ENCODE measurements at places on chromosomes 13 and 19.

DNA sequence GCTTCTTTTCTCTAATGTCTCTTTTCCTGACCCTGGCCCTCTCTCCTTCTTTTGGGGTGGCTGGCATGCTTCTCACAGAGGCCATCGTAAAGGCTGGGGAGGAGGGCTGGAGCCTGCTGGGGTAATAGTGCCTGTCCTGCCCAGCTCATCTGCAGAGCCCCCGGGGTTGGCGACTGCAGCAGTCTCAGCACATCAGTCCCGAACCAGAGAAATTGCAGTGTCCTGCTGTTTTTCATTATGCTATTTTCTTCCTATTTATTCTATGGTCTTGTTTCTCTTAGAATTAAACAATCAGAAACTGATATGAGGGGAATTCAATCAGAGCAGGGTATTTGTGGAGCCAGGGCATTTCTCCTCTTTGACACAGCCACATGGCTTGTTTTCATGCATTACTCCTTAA is 166.4 kb downstream of the SHISA2 start:
- no peak for DNase-seq

- peak; percentile 20 for DNase-seq
Observed at GRCh38 chr19:29263305-29264135, 50.6 kb upstream of the UQCRFS1 start.

DNA sequence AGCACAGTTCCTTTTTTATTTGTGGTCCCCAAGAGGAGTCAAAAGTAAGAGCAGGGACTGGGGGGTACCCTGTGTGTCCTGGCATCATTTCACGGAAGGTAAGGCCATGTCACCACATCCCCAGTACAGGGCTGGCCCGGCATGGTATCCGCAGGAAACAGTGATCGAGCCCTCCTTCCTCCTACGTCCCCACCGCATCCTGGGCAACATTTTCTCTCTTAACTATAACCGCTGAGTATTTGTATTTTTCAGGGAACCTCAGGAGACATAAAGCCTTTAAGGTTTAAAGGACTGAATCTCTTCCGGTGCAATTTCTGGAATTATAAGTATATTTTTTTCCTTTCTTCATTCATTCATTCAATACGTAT is 13.6 kb upstream of the LATS2 start:
- DNase-seq = no peak

- DNase-seq = no peak
Observed at GRCh38 chr13:51006067-51006845, 96.7 kb downstream of the RNASEH2B start.

- DNase-seq = no peak
Observed at GRCh38 chr19:30529876-30530275, 157.7 kb downstream of the ZNF536 start.

GRCh38 chr19:8147582-8147978 is 1.8 kb downstream of the FBN3 start:
- no peak for DNase-seq

GRCh38 chr19:33161201-33161600 is 29.3 kb downstream of the WDR88 start:
- DNase-seq = no peak

DNA sequence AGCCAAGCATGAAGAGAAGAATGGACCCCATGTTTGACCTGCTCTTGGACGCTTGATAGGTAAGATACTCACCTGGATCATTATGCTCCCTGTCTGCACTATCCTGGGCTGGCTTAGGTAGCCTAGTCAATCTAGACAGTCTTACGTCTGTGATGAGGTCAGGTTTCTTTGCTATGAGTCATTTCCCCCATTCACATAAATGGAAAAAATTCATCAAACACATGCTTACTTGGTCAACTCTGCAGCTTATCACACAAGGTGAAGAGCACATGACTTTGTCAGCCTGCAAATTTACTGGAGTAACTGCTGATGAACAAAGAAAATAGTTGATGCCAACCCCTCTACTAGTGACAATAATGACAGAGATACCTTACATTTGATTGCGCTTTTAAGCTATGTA is 170.0 kb downstream of the NUFIP1 start:
- no peak for DNase-seq

- no peak for DNase-seq
Observed at GRCh38 chr13:25276748-25277147, 10.5 kb downstream of the MTMR6 start.

- no peak for DNase-seq
Observed at GRCh38 chr13:21150013-21150412, 26.3 kb downstream of the SKA3 start.

- no peak for DNase-seq
Observed at GRCh38 chr13:114140131-114140905, 7.9 kb upstream of the RASA3 start.

- no peak for DNase-seq
Observed at GRCh38 chr13:40410315-40410714, 256.1 kb downstream of the FOXO1 start.

DNA sequence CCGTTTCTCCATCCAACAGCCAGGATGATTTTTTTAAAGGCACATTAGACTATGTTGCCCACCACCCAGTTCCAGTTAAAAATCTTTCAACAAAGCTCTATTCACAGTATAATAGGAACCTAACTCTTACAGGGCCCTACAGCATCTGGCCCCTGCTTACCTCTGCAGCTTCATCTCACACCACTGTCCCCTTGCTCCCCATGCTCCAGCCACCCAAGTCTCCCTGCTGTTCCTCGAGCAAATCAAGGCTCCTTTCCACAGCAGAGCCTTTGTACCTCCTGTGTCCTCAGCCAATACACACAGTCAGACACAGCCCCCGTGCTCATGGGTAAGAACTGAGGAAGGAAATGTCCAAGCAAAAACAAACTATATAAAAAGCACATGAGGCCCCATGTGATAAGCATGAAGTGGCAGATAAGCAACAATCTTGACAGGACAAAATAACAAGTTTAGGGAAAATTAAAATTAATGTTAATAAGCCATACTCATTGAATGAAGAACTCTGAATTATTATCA is 67.5 kb downstream of the TSC22D1 start:
- no peak for DNase-seq

- DNase-seq = peak; percentile 82
Observed at GRCh38 chr19:1411255-1412191, 4.1 kb downstream of the DAZAP1 start.

- no peak for DNase-seq
Observed at GRCh38 chr13:113863524-113864272, at the start of gene GAS6. TSS of gene GAS6 (minus strand) at chr13:113864076. CDS start at chr13:113863920, 156 bp downstream.

DNA sequence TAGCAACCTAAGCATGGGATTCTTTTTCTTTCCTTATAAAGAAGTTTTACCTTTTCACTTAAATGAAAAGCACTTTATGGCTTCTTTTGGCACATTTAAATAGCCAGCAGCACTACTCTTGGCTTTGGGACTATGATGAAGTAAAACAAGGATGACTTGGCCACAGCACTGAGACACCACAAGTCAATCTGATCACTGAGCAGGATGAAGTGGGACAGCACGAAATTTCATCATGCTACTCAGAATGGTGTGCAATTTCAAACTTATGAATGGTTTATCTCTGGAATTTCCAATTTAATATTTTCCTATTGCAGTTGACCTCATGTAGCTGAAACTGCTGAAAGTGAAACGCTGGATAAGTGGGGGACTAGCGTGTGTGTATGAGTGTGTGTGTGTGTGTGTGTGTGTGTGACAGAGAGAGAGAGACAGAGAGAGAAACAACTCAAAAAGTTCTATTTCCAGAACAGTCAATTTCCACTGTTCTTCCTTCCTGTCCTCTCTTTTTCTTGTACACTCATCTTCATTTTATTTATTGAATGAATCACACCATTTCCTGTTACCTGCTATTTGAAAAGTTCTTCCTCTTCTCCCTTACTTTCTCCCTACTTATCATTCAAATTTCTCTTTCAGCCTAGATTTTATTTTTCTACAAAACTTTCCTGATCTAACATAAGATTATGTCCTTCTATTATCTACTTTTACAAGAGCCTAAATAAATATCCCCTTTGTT is 414.2 kb upstream of the MIR17HG start:
- no peak for DNase-seq

- no peak for DNase-seq
Observed at GRCh38 chr13:110937511-110938285, 22.8 kb upstream of the ANKRD10 start.

DNA sequence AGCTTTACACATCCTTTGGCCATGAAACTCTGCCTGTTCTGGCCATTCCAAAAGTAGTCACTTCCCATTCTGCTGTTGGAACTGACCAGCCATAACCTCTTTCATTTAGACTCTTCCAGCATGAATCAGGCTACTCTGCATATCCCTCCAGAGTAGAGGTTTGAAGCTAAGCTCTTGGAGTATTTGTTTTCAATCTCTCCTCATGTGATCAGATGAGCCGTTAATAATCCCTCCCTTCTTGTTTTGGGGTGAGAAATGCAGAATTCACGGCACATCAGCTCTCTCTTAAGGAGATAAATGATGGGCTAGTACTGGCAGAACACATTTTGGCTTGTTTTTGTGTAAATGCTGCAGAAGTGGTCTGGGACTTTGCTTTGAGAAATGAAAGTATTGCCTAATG is 519.9 kb downstream of the PCDH17 start:
- no peak for DNase-seq

GRCh38 chr13:43295321-43295720 is 271.9 kb downstream of the DNAJC15 start:
- DNase-seq = no peak

DNA sequence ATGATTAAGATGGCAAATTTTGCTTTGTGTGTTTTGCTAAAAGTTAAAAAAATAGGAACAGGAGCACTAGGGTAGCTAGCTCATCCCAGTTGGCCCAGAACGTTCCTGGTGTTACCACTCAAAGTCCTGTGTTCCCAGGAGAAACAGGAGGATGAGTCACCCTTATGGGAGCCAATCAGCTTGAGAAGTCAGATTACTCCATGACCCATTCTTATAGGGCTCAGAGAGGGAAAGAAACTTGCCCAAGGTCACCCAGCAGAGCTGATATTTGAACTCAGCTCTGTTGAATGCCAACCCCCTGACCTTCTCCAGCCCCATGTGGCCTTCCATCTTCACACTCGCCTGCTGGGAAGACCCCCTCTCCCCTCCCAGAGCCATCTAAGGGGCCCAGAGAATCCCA is 13.0 kb downstream of the NMRK2 start:
- no peak for DNase-seq

- DNase-seq = no peak
Observed at GRCh38 chr13:106499896-106500295, 35.6 kb downstream of the EFNB2 start.

- DNase-seq = no peak
Observed at GRCh38 chr13:112442483-112443090, 66.4 kb downstream of the SPACA7 start.

DNA sequence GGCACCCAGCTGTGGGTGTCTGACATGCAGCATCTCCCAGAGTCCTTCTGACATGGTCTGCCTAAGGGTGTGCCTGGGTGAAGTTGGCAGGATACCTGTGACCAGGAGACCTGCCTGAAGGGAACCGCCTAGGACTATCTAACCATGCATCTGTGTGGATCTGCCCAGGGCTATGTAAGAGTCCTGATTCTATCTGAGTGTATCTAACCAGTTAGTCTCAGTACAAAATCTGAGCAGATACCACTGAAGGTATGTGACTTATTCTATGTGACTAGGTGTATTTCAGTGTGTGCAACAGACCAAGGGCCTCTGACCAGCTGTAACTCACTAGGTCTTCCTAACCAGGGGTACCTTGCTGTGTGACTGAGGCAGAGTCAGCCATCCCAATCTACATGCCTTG is 28.2 kb upstream of the FBL start:
- DNase-seq = no peak

GRCh38 chr13:44471686-44472085 is 98.1 kb downstream of the SERP2 start:
- no peak for DNase-seq

GRCh38 chr13:22062478-22063205 is 391.8 kb downstream of the FGF9 start:
- DNase-seq = no peak

DNA sequence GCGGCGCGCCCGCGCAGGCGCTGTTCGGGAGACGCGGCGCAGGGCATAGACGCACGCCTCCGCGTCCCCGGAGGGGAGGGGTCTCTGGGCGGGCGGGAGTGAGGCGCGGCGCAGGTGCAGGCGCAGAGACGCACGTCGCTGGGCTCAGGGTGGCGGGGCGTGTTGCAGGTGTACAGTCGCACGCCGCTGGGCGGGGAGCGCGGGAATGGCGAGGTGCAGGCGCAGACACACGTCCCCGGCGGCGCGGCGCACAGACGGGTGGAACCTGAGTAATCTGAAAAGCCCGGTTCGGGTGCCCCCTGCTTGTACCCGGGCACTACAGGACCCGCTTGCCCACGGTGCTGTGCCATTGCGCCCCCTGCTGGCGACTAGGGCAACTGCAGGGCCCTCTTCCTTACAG is 44.7 kb downstream of the PLPP2 start:
- no peak for DNase-seq

GRCh38 chr13:77836423-77836822 is 82.2 kb downstream of the EDNRB start:
- no peak for DNase-seq

DNA sequence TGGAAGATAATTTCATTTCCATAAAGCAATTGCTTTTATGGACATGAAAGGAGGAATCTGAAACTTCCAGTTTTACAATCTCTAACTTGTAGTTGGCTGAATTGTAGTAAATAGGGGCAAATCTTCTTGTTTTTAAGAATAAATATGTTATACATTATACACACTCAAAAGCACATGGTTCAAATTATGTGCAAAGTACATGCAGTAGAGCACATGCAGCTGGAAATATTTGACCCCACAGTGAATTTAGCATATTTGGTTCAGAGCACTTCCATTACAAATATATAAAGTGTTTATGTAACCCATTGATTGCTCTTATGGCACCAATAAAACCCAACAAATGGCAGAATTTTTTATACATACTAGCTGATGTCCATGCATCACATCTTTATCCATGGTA is 180.5 kb downstream of the IRS2 start:
- no peak for DNase-seq

GRCh38 chr13:105073041-105073440 is 1462.4 kb downstream of the EFNB2 start:
- DNase-seq = no peak

GRCh38 chr19:52658595-52658994 is 20.4 kb upstream of the ZNF83 start:
- no peak for DNase-seq

GRCh38 chr13:43478902-43479301 is 307.9 kb downstream of the ENOX1 start:
- no peak for DNase-seq

DNA sequence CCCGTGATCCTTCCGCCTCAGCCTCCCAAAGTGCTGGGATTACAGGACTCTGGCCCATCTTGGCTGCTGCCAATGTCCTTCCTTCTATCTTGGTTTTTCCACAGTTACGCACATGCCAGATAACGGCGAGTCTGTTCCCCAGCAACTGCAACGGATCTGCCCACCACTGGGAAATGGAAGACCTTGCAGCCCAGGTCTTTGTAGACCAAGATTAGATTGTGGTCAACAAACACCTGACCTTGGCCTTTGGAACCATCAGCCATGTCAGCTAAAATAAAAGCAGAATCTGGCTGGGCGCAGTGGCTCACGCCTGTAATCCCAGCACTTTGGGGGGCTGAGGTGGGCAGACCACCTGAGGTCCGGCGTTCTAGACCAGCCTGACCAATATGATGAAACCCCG is 10.4 kb upstream of the LDLR start:
- DNase-seq = no peak
